ENCODE measurements at places on chromosomes 2 and 18.

DNA sequence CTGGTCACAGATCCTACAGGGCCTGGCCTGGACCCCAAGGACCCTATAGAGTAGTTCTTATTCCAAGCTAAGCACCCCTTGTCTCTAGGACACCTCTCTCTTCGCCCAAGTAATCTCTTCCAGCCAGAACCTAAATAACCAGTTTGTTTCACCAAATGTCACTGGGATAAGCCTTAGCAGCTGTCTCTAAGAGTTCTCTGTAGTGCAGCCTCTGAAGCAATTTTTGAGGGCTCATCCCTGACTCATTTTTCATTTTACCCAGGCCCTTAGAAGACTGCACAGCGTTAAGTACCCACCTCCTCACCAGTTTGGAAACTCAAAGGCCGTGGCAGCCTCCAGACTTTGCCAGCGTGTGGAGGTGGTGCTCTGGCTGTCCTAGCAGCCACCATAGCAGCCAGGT lies 290.1 kb upstream of the SIX2 start:
- DNase-seq, result no peak

- no peak for DNase-seq
These were observed 40.2 kb upstream of the GMCL1 start for GRCh38 chr2:69789175-69789721.

GRCh38 chr2:196555726-196556125 lies 83.8 kb upstream of the CCDC150 start:
- DNase-seq, result no peak

- no peak for DNase-seq
These were observed 69.4 kb downstream of the TXNL1 start for GRCh38 chr18:56568986-56569385.

- DNase-seq, result no peak
These were observed 261.5 kb downstream of the CYRIA start for GRCh38 chr2:16404146-16404545.

- DNase-seq, result no peak
These were observed 119.9 kb upstream of the ACVR1C start for GRCh38 chr2:157748371-157749142.

GRCh38 chr2:37689751-37690150 lies 18.3 kb upstream of the CDC42EP3 start:
- no peak for DNase-seq

- DNase-seq, result no peak
These were observed 10.0 kb downstream of the PHOSPHO2 start for GRCh38 chr2:169704160-169704708.

DNA sequence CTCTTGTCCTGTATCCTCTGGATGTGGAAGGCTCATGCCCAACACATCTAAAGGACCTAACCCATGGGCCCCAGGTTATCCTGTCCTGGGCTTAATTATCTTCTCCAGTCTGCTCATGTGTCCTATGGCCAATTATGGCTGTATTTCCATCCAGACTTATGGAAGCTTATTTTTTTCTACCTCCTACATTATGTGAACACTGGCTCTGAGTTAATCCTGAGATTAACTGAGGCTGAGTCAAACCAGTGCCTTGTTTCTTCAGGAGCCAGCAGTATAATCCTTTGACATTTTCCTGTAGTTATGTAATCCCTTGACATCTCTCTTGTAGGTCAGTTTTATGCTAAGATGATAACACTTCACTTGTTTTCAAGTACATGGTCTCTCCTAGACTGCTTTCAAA lies 213.6 kb downstream of the PMAIP1 start:
- no peak for DNase-seq

DNA sequence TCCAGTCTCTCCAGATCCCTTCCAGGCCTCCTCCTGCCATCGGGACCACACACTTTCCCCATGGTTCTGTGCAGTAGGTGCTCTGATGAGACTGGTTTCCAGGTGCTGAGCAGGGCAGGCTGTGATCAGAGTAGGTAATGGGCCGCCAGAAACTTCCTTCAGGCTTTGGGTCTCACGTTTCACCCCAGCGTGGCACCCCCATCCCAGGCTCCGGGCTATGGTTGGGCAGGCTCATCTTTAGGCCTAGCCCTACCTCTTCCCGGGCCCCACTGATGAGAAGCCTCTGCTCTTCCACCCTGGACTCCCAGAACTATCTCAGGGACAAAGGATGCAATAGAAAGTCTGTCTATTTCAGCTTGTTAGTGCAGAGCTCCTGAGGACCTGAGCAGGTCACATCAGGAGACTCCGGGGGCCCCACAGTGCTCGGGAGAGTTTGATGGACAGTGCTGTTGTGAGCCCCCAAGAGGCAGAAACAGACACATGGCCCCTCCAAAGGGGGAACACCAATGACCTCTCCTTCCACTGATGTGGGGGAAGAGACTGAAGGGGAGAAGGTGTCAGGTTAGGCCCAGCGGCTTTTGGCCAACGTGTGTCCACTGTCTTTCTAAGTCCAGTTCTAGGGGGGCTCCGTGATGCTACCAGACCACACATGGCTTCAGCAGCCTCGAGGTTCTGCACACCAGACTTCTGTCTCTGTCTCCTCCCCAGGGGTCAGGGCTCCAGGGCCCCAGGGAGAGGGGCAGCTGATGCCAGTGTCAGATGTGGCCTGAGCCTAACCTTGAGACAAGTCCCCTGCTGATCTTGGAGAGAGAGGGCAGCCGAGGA lies 5.8 kb upstream of the PROM2 start:
- DNase-seq, result peak; percentile 36

- DNase-seq, result no peak
These were observed 160.0 kb downstream of the RNF152 start for GRCh38 chr18:61732854-61733253.

GRCh38 chr2:38323623-38324022 lies 53.5 kb downstream of the ATL2 start:
- DNase-seq, result no peak

GRCh38 chr18:12371590-12371989 lies 5.4 kb downstream of the AFG3L2 start:
- DNase-seq, result no peak

GRCh38 chr2:62991605-62992004 lies 59.0 kb upstream of the OTX1 start:
- no peak for DNase-seq

- no peak for DNase-seq
These were observed 247.6 kb upstream of the TRIB2 start for GRCh38 chr2:12469141-12469561.

DNA sequence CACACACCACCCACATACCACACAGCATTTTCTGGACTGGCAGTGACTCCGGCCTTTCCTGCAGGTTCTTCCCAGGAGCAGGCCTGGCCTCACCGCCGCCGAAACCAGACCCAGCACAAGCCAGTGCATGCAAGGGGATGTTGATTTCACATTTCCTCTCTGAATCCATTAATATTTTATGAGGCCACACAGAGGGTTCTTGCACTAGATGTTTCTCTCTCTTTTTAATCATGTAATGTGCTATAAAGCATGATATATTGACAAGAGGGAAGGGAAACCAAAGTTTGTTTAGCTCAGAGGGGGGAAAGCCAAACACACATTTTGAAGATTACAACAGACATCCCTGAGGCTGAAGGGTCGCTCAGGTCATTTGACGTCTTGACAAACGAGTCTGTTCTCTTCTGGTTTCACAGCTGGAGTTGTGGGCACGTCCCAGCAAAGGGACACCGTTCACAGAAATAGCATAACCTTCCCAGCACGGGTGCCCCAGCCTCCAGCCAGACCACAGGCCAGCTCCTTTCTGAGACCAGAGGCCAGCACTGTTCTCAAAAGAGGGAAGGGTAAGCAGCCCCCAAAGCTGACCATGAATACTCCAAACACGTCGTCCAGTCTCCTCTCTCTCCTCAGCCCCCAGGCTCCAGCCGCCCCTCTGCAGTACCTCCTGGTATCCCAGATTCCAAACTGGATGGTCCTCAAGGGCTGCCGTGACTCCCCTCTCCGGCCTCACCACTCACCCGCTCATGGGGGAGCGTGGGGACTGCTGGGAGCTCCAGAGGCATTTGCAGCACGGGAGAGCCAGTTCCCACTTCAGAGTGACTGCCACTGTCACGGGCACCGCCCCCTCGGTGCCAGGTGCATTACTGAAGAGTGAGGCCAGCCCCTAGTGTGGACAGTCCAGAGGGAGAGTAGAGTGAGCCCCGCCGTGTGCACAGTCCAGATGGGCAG lies 340.3 kb upstream of the SALL3 start:
- peak; percentile 27 for DNase-seq

- no peak for DNase-seq
These were observed 39.5 kb upstream of the IL1RL1 start for GRCh38 chr2:102271844-102272243.

- DNase-seq, result no peak
These were observed 11.8 kb downstream of the NEU4 start for GRCh38 chr2:241820625-241821384.

- peak; percentile 77 for DNase-seq
These were observed 101.3 kb downstream of the RAD51AP2 start for GRCh38 chr2:17416884-17417391.

GRCh38 chr2:134436706-134437105 lies 182.8 kb downstream of the MGAT5 start:
- no peak for DNase-seq

DNA sequence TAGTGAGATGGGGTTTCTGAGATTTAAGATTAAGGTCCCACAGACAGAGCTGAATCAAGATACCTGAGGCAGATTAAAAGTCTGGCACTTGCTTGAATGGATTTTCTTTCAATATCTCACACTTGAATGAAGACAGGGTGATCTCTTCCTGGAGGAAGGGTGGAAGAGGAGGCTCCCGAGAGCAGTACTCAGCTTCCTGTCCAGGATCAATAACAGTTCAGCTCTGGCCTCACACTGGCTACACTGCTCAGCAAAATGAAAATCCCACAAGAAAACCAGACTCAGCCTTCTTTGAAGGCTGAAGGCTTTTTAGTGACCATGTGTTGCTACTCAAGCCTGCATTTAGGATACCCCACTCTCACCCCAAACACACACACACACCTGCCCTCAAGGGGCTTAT lies 11.1 kb downstream of the ARHGEF33 start:
- DNase-seq, result no peak

DNA sequence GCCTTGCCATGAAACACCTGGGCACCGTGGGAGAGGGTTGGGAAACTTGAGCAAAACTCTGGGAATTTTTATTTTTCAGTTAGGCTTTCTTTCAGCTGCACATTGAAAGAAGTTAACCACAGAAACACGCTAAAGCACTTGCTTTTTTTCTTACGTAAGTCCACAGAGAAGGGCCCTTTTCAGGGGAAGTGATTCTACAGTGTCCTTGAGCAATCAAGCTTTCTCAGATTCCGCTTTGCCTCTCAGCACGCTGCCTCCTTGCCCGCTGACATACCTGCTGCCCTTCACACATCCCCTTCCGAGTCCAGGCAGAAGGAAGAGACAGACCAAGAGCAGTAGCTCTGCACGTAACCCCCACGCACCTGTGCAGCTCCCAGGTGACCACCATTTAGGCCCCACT lies 135.5 kb upstream of the MYT1L start:
- no peak for DNase-seq

- DNase-seq, result no peak
These were observed 624.9 kb upstream of the FANCL start for GRCh38 chr2:58866040-58866439.

DNA sequence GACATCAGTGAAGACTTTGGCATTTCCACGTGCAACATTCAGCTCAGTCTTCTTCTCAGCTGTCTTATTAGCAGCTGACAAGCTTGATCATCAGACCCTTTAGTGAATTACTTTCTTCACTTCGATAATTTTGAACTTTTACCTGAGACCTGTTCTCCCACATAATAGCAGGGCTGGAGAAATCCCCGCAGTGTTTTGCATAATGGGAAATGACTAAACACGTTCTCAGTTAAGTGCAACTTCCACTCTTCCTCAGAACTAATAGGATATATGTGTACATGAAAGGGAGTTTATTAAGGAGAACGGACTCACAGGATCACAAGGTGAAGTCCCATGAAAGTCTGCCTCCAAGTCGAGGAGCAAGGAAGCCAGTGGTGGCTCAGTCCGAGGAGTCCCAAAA lies 28.8 kb upstream of the MBP start:
- DNase-seq, result no peak

DNA sequence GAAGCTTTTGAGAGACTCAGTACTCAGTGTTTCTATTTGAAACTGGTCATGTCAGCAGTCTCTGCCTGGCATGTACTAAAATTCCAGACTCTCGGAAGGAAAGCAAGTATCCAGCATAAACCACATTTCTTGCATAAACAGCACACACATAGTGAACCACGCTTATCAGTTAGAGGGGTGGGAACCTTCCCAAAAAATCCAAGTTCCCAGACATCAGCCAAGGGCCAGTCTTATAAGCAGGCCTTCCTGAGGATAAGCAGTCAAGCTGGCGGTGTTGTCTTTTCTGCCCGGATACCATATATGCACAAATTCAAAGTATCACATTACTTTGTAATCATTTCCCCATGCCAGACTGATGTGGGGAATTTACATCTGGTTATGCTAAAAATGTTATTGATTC lies 73.6 kb downstream of the ST6GAL2 start:
- no peak for DNase-seq

GRCh38 chr2:226403369-226403768 lies 396.3 kb downstream of the IRS1 start:
- no peak for DNase-seq

DNA sequence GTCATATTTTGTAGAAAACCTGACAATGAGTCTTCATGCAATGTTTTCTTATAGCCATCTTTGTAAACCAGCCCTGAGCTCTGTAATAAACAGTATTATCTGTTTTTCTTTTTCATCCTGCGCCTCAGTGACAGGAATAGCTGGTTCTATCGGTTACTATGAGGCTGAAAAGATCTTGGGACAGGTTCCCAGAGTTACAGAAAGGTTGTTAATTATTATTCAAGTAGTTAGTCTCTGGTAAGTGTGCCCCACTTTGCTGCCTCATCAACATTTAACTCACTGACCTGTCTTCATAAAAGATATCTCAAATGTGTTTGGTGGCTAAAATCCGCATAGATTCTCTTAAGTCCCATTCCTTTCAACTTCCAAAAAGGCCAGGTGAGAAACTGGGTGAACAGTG lies 18.6 kb downstream of the ACAA2 start:
- DNase-seq, result no peak

DNA sequence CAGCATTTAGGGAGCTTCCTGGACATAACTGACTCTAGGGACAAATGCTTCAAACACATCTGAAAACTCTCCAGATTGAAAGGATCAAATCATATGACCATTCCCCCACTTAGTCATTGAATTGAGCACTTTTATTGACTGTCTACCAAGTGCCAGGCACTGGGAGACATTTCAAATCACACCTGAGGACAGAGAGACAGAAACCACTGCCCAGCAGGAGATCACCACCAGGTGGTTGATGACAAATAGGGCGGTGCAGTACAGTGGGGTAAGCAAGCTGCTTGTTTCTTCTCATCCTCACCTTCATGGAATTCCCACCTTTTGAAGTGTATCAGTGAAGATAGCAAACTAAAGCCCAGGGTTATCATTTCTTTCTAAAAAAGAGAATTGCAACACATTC lies 19.0 kb upstream of the CXCR4 start:
- DNase-seq, result no peak

- DNase-seq, result no peak
These were observed 20.6 kb downstream of the OLA1 start for GRCh38 chr2:174227748-174228147.

GRCh38 chr18:75587131-75587530 lies 159.6 kb upstream of the SMIM21 start:
- DNase-seq, result no peak

- DNase-seq, result no peak
These were observed 97.1 kb downstream of the ITGA4 start for GRCh38 chr2:181554061-181554830.

GRCh38 chr18:10497206-10497749 lies 28.5 kb upstream of the NAPG start:
- DNase-seq, result no peak

GRCh38 chr2:121868652-121869051 lies 113.2 kb downstream of the TSN start:
- no peak for DNase-seq
